ENCODE measurements at places on chromosomes 7 and 10.

DNA sequence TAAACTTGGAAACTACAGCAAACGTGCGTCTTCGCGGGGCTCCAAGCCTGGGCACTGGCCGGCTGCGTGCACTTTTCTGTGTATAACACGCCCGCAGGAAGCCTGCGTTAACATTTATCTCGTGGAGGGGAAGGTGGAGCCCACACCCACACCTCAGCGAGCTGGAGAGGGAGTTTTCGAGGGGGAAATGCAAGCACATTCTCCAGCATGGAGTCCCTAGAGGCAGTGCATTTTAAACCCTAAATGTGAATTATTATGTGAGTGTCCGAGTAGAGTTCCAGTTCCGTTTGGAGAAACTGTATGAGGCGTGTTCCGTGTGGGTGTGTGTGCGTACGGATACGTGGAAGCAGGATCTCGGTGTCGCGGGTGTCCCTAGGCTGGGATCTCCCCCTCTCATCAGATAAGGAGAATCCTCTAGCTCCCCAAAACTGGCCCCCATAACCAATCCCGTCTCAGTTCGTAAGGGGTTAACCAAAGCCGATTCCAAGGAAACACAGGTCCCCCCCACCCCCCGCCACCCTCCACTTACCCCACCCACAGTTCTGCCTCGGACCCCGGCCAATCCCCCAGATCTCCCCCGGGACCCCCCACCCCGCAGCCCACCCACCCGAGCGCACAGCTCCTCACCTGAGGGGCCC, 403 bp downstream of the CDK6 start:
- no peak for DNase-seq

GRCh38 chr10:110008518-110009339, 945 bp downstream of the ADD3 start:
- no peak for DNase-seq

GRCh38 chr7:116672596-116673456, 830 bp downstream of the MET start:
- no peak for DNase-seq

- no peak for DNase-seq
These were observed 46.8 kb downstream of the KIAA1549 start for GRCh38 chr7:138934367-138934766.

DNA sequence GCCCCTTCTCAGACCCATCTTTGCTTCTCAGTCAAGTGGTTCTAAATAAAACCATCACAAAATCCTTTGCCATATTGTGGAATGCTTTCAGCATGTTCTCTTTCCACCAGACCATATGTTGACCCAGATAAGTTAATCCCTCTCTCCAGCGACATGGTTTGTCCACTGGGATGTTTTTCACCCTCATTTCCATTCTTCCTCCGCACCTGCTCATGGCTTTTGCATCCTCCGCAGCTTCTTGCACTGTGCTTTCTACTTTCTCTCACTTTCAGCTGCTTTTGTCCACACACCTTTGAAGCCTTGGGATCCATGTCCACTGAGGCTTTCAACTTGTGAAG, 52.3 kb upstream of the WAC start:
- DNase-seq = no peak

GRCh38 chr10:79555354-79556309, 4.6 kb downstream of the SFTPA2 start:
- DNase-seq = no peak

- no peak for DNase-seq
These were observed 21.6 kb upstream of the GIMAP2 start for GRCh38 chr7:150663802-150664494.

- no peak for DNase-seq
These were observed 6.9 kb downstream of the C10orf105 start for GRCh38 chr10:71712572-71713134.

DNA sequence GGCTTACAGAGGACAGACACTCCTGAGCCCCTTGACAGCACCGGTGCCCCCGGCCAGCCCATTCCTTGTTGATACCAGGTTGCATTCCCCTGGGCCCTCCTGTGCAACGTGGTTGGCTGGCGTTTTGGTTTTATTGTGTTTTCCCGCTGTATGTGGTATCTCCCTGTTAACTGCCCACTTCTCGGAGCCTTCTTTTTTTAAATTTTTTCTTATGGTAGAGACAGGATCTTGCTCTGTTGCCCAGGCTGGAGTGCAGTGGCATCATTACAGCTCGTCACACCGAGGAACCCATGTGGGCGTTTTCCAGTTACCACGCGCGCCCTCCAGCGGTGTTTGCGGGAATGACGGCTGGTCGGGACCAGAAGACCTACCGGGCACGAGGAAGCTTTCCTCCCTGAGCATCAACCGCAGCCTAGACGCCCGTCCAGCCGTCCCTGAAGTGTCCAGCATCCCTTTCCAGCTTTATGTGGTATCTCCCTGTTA, 16.9 kb upstream of the ZFAND2A start:
- DNase-seq = peak; percentile 64

- no peak for DNase-seq
These were observed 18.5 kb downstream of the BMS1 start for GRCh38 chr10:42801135-42801534.

GRCh38 chr7:131076711-131077181, 250.9 kb upstream of the MKLN1 start:
- DNase-seq = no peak

- no peak for DNase-seq
These were observed 12.3 kb downstream of the STX1A start for GRCh38 chr7:73707045-73707631.

GRCh38 chr10:121183707-121184106, 332.5 kb downstream of the WDR11 start:
- no peak for DNase-seq

DNA sequence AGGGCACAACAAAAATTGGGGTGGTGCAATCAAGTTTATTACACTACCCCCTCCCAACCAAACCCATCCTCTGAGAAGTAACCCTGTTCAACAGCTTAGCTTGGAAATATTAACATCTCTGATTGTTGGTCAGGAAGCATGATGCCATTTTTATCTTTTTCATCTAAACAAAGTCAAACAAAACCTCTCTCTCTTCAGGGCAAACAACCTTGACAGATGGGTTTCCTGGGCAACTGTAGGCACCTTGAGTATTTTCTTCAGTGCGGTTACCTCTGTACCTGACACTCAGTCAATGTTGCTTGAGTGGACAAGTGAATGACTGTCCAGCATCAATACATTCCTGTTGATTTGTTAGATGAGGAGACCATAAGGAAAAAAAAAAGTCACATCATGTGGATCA, 183.6 kb downstream of the NRP1 start:
- DNase-seq = no peak

DNA sequence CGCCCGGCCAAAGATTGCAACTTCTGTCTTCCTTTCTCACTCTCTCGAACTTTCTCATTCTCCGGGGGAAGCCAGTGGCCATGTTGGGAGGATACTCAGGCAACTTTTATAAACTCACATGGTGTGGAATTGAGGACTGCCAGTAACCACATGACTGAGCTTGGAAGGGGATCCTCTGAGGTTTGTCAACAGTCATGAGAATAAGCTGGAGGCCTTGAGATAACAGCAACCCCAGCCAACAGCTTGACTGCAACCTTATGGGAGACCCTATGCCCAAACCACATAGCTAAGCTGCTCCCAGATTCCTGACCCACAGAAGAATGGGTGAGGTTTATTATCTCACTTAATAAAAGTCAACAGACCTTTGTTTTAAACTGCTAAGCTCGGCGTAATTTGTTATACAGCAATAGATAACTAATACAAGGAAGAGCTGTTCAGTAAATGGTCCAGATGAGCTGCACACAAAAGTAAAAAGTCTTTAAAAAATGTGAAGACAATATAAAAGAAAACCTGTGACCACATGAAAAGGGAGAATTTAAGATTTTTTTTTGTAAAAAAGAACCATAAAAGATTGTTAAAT, 9.6 kb downstream of the SYPL1 start:
- DNase-seq = no peak

GRCh38 chr7:155871211-155871610, 58.9 kb upstream of the SHH start:
- DNase-seq = no peak

- DNase-seq = no peak
These were observed 14.8 kb downstream of the NACAD start for GRCh38 chr7:45073786-45074527.

- DNase-seq = peak; percentile 53
These were observed 7.3 kb downstream of the MAFK start for GRCh38 chr7:1537535-1538412.

- peak; percentile 33 for DNase-seq
These were observed 18.4 kb upstream of the PDGFA start for GRCh38 chr7:537911-538634.

- no peak for DNase-seq
These were observed 4.9 kb upstream of the NKX2-3 start for GRCh38 chr10:99527526-99528493.

DNA sequence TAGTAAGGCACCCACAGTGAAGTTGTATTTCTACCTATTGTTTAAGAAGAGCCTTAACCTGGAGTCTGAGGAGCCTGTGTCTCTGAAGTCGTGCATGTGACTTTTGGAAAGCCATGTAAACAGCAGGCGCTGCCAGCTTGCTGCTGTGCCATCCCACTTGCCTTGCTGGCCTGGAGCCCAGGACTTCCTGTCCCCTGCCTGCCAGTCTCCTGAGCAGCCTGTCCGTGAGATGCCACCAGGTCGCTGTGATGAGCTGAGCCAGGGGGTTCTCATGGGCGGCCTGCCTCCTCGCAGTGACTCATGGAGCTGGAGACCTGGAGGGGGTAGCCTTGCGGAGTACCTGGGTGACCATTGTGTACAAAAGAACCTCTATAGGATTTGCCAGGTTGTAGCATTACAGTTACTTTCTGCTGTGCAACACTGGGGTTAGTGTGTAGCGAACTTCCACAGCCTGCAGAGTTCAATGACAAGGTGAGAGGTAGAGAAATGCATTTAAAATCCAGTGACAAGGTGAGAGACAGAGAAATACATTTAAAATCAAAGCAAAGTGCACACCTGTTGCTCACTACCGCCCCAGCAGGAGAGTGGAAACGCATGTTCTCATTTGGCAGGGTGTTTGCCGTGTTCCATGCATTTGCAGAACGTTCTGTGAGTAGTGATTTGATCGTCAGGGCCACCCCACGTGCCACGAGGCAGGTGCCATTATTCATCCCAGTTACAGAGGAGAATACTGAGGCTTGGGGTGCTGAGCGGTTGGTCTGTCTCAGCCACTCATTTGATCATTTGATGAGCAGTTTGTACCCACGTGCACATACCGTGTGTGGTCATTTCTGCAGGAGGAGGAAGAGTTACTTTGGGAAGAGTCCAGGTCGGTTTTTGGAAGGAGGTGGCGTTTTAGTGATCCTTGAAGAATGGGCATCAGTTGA, 36.6 kb upstream of the BHLHA15 start:
- DNase-seq = no peak

DNA sequence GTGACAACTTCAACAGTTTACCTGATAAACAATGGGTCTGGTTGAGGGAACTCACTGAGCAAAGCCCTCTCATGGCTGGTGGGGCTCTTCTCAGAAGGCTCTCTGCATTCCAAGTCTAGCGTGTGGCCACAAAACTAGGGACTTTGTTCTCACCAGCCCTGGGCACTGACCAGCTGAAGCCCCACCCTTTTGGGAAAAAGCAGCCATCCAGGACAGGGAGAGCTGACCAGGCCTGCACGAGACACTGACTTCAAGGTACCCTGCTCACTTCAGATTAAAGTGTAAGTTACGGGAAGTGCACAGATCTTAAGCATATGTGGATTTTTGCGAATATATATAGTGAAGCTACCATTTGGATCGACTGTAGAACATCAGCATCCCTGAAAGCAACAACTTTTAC, 67.4 kb upstream of the LRRC4 start:
- no peak for DNase-seq

GRCh38 chr10:61181832-61182231, 237.8 kb upstream of the RHOBTB1 start:
- no peak for DNase-seq

GRCh38 chr10:17841050-17841449, 31.9 kb downstream of the MRC1 start:
- DNase-seq = no peak

- no peak for DNase-seq
These were observed 346.1 kb upstream of the ANKRD30A start for GRCh38 chr10:36779238-36779846.

- no peak for DNase-seq
These were observed 7.3 kb downstream of the GPR37 start for GRCh38 chr7:124758327-124758726.

- DNase-seq = no peak
These were observed 32.0 kb downstream of the AMZ1 start for GRCh38 chr7:2720024-2720423.
